ENCODE measurements at places on chromosomes 3 and 15.

DNA sequence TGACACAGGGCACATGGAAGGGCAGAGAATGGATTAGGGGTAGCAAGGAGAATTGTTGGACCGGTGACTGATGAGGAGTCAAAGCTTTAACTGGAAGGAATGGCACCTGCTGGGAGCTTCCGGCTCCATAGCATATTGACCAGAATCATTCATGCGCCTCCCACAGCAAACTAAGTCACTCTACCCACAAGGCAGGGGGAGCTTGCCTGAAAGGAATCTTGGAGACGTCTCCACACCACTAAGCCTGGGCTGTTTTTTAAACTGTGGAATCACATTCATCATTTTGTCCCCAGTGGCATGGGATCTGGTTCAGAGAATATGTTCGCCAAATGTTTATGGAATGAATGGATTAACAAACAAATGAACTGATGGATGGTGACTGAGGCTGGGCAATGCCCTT is 57.0 kb upstream of the ITGA11 start:
- DNase-seq, result no peak

DNA sequence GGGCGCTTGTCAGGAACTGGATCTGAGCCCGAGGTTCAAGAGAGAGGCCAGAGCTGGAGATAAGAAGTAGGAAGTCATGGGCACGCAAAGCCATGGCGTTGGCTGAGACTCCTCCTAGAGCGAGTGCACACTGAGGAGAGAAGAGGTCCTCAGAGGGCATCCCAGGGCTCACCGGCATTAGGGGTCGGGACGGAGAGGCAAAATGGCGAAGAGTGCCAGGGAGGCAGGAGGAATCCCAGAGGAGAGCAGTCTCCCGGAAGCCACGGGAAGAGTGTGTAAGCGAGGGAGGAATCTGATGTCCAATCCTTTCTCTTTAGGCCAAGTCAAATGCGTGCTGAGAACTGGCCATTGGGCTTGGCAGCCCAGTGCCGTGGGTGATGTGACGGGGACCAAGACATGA is 24.0 kb downstream of the EFCC1 start:
- no peak for DNase-seq

DNA sequence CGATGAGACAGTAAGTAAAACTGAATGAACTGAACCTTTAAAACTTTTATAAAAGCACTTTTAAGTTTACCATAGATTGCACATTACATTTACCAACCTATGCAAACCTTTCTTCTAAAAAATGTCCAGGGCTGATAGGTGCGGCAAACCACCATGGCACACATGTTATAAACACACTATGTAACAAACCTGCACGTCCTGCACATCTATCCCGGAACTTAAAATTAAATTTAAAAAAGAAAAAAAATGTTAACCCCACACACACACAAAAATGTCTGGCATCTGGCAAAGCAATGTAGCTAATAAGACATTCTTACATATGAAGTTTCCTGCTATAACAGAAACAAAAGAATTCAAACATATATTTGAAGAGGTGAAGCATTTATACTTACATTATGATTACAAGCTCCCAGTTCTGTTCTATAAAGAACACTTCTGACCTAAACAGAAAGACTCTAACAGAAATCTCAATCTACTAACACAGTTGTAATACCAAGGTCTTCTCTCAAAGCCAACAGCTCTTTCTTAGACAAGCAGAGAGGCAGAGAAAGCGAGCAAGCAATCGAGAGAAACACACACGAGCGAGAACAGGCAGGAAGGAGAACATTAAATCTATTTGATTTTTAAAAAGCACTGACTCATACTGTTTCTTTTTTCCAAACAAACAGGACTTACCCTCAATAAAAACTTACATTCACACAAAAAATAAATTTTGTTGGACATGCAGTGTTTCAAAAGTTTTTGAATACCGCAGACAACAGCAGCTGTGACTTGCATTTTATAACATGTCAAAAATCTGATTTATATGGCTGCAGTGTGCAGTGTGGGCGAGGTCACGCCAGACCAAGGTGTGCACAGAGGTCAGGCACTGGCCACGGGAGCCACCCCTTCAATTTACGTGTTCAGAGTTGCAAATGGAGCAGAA is at the start of gene NRG4:
Gene NRG4, minus strand, starts transcription at position 798 of the 925 bp plus-strand sequence. CDS start 1,194 bp downstream, outside the sequence.
- no peak for DNase-seq

- DNase-seq, result no peak
Measured at GRCh38 chr3:141413801-141414689, 45.7 kb downstream of the ZBTB38 start.

GRCh38 chr15:85831415-85832113 is 36.8 kb upstream of the KLHL25 start:
- DNase-seq, result peak; percentile 65

- no peak for DNase-seq
Measured at GRCh38 chr3:33237439-33237838, 18.8 kb upstream of the SUSD5 start.

DNA sequence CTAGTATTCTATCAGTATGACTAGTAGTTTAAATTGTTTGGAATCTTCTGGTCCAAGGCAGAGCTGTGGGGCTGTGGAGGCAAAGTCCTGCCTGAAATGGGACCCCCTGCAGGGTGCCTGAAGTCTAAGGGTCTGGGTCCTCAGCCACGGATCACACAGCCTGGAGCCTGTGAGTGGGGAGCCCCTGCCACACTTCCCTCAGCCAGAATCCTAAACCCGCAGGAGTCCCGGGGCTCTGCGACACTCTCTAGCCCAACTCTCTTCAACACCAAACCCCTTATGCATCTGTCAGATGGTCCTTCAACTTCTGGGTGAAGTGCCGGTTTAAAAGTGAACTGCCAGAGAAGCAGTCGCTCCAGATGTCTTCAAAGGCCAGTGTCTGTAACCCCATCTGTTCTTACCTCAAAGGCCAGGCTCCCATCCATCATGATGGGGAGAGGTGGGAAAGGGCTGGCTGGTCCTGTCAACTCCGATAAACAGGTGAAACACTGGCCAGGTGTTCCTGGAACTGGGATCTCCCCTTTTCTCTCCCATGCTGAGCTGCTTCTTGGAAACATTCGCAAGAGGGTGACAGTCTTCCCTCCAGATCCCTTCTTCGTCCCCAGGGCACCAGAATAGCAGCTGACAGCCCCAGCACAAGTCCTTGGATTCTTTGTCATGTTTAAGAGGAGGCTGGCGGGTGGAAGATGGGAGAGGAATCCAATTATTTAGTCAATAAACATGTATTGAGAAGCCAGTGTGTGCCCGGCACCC is 45.6 kb downstream of the CPN2 start:
- no peak for DNase-seq

- peak; percentile 55 for DNase-seq
Measured at GRCh38 chr15:48352474-48353072, 21.3 kb downstream of the DUT start.

DNA sequence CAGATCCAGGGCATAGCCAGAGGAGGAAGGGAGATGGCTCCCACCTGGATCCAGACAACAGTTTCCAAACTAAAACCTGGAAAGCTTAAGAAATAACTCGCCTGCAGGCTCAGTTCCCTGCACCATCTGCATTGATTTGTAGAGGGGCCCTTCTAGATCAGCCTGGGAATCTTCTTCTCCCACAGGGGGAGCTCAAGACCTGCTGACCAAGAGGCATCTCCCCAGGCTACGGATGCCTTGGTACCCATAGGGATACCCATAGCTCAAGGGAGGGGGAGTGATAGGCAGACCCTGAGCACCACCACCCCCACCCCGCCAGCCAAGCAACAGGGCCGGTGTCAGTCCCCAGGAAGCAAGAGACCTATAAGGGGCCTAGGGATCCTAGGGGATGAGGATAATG is 28.0 kb upstream of the DCLK3 start:
- DNase-seq, result peak; percentile 40

DNA sequence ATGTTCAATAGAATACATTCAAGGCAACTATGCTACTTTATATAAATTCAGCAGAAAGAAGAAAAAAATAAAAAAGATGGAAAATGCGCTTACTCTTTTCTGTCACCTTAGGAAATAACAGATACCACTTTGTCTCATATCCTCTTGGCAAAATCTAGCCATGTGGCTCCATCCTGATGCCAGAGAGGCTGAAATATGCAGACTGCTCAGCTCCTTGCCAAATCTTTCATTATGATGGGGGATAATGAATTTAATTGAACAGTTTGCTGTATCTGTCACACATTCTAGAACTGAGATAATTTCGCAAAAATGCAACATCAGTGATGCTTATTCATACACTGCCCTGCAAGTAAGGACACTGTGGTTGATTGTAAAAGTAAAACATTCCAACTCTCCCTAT is 1081.5 kb downstream of the PLOD2 start:
- no peak for DNase-seq

DNA sequence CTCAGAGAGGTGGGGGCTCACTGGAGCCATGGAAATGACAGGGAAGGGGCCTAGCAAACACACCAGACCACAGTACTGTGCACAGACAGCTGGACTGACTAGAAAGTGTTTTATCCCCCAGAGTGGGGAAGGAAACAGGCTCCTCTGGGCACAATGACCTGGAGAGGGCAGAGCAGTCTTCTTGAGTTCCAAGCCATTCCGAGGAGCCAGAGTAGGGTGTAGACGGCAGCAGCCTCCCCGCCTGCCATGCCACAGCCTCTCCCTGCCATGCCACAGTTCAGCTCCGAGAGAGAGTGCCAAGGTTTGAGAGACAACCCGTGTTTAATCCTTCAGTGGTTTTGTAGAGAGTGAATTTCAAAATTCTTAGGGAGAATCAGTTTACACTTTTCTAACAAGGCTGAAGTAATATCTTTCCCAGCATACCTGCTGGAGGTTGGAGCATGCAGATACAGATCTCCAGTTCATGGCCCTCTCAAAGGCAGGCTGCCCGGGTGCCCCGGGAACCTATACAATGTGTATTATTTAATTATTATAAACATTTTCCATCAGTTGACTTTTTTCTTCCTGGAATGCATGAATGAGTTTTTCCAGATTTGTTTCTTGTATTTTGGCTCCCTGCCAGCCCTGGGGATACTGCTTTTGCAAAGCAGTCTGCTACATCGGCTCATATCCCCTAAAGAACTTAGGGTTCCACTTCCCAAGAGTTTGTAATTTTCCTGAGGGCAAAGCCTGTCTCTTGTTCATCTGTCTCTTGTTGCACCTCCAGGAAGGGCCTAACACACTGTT is 3.2 kb downstream of the PODXL2 start:
- DNase-seq, result no peak

GRCh38 chr15:25244731-25245585 is 193.9 kb downstream of the UBE3A start:
- DNase-seq, result no peak

GRCh38 chr15:31393444-31394091 is 66.9 kb downstream of the KLF13 start:
- DNase-seq, result no peak

- DNase-seq, result peak; percentile 88
Measured at GRCh38 chr3:126267169-126267975, 87.0 kb upstream of the ALDH1L1 start.

GRCh38 chr15:31222773-31223341 is 103.8 kb upstream of the KLF13 start:
- DNase-seq, result no peak

- no peak for DNase-seq
Measured at GRCh38 chr3:36679384-36680200, 84.8 kb downstream of the DCLK3 start.

DNA sequence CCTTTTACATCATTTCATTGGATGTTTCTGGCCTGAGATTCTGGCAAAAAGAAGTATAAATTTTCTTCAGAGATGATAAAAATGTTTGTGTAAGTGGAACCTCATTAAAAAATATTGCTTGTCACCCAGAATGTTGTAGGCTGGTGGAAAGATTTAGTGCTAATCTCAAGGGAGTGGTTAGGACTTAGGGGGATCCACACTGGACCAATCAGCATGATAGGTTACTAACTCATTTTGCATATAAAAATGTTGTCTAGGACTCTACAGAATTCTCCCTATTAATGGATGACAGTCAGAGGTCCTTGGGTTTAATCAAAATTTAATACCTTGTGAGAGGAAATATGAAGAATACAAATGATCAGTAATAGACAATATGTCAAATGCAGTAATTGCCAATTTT is 108.6 kb upstream of the TNIK start:
- DNase-seq, result no peak

- no peak for DNase-seq
Measured at GRCh38 chr3:38519651-38520050, 23.5 kb downstream of the EXOG start.

- DNase-seq, result no peak
Measured at GRCh38 chr3:13288732-13289718, 131.1 kb downstream of the NUP210 start.

DNA sequence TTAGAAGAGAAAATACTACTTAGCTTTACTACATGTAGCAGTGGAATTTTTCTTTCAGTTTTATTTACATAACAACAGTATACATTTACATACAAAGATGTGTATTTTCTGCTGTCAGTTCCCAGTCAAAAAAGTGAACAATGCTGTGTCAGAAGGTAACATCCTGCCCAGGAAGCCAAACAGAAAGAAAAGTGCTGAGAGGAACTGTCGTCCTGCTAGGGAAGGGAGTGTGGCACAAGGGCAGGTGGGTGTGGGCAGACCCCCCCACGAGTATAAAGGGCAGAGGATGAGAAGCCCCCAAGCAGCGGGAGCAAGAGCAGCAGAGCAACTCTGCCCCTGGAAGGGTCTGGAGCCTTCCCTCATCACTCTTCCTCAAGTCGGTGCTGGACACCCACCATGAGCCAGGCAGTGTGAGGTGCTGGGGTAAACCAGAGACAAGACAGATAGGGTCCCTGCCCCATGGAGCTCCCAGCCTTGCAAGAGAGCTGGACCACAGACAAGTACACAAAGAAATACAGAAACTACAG is 39.7 kb downstream of the TBC1D2B start:
- DNase-seq, result no peak

- DNase-seq, result no peak
Measured at GRCh38 chr3:158696618-158697017, 24.2 kb upstream of the LXN start.

- no peak for DNase-seq
Measured at GRCh38 chr3:185555860-185556347, 3.5 kb upstream of the LIPH start.
